Esophagus squamous epithelium (tissue), 5 donors: ENCODE measurements at places on chromosomes 16 and 17.

- DNase-seq, result peak; percentile 51
Measured at GRCh38 chr16:29745853-29746345, at the start of gene C16orf54. C16orf54 (minus strand) TSS chr16:29745990; CDS start chr16:29744951, 1,039 bp downstream.

- no peak for DNase-seq
Measured at GRCh38 chr17:1137465-1137894, 42.3 kb downstream of the ABR start.

- DNase-seq, result no peak
Measured at GRCh38 chr17:48429156-48429555, 858 bp downstream of the SKAP1 start.

DNA sequence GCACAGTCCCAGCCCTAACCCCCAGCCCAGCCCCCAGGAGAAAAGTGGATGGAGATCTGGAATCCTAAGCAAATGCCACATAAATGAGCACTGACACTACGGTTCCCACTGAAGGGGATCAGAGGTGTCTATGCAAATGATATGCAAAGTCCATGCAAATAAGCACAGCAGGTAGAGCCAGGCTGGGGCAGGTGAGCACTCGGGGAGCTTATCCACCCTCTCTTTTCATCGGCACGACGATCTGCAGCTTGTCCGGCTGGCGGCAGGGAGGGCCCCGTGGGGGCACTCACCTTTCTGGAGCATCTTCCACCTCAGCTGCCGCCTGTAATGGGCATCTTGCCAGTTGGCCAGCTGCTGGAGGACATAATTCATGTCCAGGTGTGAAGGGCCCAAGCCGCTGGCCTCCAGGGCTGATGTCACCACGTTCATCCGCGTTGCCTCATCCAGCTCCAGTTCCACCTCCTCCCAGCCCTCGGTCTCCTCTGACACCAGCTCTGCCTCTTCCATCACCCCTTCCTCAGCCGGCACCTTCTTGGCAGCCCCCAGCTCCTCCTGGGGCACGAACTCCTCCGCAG, 9.9 kb downstream of the HAP1 start:
- DNase-seq, result no peak
